ENCODE measurements at places on chromosomes 6 and 20.
A peak's percentile ranks its signal among the peaks of the same experiment; 100 is the strongest.

GRCh38 chr6:147000545-147001488 lies 203.4 kb upstream of the STXBP5 start:
- no peak for ATAC-seq

GRCh38 chr6:169592558-169592957 lies 109.3 kb downstream of the WDR27 start:
- ATAC-seq: no peak

- peak; percentile 48 for ATAC-seq
Observed at GRCh38 chr6:139743664-139744437, 369.4 kb upstream of the CITED2 start.

DNA sequence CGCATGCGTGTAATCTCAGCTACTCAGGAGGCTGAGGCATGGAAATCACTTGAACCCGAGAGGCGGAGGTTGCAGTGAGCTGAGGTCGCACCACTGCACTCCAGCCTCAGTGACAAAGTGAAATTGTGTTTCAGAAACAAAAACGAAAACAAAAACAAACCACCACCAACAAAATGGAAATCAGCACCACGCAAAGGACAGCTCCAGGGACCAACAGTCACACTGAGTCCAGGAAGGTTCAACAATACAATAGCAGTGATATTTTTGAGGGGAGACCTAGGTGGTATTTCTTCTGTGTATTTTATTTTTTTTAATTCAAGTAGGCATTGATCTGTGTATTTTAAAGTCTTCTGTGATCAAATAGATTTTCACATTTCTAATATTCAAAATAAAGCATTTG lies 9.8 kb downstream of the HLA-F start:
- ATAC-seq: no peak

DNA sequence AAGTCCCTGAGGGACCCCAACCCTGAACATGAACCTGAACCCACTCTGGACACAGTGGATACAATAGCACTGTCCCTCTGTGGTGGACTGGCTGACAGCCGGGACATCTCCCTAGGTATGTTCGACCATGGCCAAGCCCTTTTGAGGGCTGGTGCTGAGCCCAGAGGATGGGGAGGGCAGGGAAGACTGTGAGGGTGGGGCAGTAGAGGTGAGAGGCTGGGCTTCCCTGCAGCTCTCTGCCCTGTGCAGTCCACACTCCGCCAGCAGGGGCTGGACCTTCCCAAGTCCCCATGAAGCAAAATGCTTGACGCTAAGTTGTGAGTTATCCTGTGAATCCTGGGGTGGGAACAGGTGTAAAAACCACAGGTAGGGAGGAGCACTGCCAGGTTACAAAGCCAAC lies 11.5 kb downstream of the LPIN3 start:
- no peak for ATAC-seq

- no peak for ATAC-seq
Observed at GRCh38 chr20:51244466-51244865, 221.6 kb upstream of the KCNG1 start.

GRCh38 chr20:50634191-50634590 lies 57.2 kb downstream of the RIPOR3 start:
- ATAC-seq: no peak

DNA sequence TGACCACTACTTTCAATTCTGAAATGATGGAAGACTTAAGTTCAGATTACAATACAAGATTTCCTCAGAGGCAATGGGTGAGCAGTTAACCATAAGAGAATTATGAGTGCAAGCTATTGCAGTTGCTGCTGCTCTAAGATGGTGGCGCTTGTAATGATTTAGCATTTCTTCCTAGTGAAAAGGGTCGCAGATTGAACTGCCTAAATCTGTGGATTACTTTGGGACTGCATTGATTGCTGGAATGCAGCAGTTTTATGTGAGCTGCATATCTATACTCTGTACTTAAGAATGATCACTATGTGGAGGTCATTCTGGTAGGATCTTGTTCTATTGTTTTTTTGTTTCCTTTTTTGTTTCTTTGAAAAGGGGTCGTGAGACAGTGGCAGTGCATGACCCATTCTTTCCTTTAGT lies 5.3 kb downstream of the SCAF8 start:
- ATAC-seq: no peak

- no peak for ATAC-seq
Observed at GRCh38 chr6:8245726-8246125, 143.4 kb upstream of the EEF1E1 start.

GRCh38 chr20:853406-853996 lies 20.0 kb downstream of the FAM110A start:
- ATAC-seq: no peak

DNA sequence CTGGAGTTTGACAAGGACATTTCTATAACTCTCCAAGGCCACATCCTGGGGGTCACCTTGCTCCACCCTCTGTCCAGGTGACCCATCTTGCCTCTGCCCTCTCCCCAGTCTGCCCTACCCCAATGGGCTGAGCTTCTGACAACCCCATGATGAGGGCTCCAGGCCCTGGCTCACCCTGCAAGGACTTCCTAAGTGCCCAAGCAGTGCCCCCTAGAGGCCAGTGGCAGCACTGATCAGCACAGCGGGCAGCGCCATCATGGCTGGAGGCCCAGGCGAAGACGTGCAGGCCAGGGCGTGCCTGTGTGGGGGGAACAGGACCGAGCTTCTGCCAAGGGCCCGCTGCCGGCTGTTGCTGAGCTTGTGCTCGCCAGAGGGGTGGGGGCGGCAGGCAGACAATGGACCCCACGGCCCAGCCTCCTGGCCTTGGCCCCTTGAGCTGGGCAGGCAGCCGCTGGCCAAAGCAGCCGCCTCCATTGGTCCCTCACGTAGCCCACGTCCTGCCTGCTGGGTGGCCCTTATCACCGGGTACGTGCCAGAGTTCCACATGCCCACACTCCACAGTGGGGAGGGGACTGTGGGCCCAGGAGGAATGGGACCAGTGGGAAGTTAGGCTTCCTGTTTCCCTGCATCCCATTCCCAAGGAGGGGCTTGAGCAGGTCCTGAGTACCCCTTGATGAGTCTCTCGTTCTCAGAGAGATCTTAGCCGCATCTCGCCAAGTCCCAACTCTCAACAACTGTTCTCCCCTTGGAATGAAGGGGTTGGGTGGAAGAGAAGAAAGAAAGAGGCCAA lies 64.3 kb downstream of the MRPL14 start:
- no peak for ATAC-seq

DNA sequence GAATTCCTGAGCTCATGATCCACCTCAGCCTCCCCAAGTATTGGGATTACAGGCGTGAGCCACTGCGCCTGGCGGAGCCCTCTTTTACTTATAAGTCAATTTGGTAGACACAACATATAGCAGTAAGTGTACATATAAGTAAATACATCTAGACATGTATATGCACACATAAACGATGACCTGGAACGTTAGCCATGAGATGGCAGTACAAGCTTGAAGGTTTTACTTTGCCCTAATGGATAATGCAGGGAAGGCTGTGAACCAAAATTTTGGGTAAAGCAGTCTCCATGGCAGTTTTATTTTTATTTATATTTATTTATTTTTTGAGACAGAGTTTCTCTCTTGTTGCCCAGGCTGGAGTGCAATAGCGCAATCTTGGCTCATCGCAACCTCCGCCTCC lies 2.4 kb upstream of the GNMT start:
- ATAC-seq: no peak

DNA sequence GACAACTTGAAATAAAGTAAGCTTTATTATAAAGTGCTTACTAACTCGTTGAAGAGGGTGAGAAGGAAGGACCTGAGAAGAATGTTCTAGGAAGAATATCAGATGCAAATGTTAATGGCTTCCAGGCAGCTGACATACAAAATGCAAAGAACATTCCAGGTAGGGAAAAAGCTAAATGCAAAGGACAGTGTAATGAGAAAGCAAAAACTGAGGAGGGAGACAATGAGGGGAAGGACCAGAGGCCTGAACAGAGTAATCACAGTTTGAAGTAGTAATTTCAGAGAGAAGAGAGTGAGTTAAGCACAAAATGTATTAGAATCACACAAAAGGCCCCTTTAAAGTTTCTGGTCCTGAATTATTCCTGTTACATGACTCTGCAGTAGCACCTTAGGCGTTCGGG lies 81.3 kb downstream of the HMGCLL1 start:
- ATAC-seq: no peak

- ATAC-seq: no peak
Observed at GRCh38 chr20:4633780-4634179, 87.9 kb upstream of the PRND start.

GRCh38 chr6:56517155-56517745 lies 125.4 kb downstream of the DST start:
- peak; percentile 72 for ATAC-seq

DNA sequence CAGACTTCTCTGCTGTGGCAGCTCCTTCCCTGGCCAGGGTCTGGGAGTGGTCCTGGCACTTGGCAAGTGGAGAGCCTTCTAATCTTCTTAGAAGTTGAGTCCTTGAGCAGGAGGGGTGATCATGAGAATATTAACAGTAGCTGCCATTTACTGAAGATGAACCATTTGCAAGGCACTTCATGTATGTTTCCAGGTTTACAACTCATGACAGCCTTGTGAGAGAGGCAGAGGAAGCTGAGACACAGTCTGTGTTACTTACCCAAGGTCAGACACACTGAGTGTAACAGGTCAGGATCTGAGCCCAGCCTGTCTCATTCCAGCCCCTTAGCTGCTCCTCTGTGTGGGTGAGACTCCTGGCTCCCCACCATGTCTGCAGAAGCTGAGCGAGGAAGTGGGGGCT lies 45.5 kb upstream of the SRF start:
- no peak for ATAC-seq

- peak; percentile 36 for ATAC-seq
Observed at GRCh38 chr6:6885521-6886170, 222.1 kb upstream of the RREB1 start.

GRCh38 chr6:149031859-149032598 lies 285.2 kb downstream of the UST start:
- ATAC-seq: no peak

DNA sequence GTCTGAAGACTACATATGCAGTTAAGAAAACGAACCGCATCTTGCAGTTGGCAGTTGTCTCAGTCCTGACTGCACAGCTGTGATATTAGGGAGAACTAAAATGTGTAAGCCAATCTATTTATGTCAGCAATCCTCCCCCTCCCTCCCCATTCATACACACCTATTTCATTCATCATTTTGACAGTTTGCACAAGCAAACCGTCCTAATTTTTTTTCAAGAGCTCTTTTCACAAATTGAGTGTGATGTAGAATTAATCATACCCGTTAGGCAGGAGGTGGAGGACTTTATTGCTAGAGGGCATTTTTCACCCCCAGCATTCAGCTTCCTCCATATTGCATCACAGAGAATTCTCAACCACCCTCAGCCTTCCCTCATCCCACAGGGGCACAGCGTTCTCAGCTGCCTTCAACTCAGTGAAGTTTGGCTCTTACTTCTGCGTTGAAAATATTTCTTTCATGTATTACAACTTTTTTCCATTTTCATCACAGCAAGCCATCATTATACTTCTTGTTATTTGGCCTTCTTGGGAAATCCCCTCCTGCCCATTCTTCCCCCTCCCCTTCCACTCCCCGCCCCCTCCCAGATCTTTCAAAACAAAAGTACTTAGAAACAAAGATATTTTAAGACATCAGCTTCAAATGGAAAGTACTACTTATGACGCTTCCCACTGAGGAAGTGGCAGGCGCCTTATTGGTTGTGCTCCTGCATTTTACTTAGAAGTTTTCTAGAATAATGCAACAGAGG lies 37.5 kb downstream of the NOX3 start:
- ATAC-seq: peak; percentile 60

- ATAC-seq: no peak
Observed at GRCh38 chr6:108806665-108807064, 41.6 kb upstream of the ARMC2 start.

GRCh38 chr6:113629975-113630737 lies 227.0 kb upstream of the MARCKS start:
- ATAC-seq: no peak

- ATAC-seq: no peak
Observed at GRCh38 chr6:106102967-106103727, 17.0 kb downstream of the PRDM1 start.

DNA sequence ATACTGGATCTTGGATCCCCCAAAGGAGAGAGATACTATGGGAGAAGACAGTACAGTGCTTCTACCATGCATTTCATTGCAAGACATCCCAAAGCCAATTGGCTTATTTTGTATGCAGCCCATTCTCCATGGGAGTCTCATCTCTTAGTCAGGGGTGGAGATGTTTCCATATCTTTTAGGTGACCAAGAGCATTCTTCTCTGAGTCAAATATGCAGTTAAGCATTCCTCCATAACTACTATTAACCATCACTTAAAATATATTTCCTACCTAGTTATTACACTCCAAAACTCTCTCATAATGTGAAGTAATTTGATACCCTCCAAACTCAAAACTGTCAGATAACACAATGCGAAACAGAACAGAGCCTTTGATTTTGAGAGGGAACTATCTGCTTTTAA lies 542.6 kb downstream of the HDGFL1 start:
- ATAC-seq: no peak

DNA sequence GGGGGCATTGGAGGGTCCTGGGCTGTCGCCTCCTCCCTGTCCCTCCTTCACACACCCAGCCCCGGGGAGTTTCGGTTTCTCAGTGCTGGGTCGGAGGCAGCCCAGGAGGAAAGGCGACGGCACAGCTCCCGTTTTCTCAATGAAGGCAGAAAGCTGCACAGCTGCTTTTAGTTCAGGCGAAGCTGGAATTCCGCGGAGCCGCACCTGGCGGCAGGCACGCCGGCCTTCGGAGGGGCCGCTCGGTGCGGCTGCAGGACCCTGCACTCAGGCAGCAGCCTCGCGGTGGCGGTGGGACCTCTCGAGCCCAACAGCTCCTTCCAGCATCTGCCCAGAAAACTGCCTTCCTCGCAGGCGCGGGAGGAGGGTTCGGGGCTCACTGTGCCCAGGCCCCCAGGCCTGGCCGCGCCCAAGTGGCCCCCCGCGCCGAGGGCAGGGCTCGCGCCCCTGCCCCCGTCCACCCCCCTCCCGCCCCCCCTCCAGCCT lies 4.6 kb downstream of the FOXQ1 start:
- ATAC-seq: no peak

DNA sequence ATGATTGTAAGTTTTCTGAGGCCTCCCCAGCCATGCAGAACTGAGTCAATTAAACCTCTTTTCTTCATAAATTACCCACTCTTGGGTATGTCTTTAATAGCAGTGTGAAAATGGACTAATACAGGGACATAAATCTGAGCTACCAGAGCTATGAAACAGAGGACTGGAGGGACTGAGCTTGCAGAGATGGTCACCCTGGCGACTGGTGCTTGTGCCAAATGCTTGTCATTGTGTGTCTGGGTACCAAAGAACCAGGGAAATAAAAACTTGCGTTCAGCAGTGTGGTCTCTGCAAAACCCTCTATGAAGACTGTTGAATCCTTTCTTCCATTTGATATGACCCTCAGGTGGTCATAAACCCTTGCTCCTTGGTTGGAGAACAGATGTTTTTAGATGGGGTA lies 105.1 kb upstream of the PRL start:
- no peak for ATAC-seq

DNA sequence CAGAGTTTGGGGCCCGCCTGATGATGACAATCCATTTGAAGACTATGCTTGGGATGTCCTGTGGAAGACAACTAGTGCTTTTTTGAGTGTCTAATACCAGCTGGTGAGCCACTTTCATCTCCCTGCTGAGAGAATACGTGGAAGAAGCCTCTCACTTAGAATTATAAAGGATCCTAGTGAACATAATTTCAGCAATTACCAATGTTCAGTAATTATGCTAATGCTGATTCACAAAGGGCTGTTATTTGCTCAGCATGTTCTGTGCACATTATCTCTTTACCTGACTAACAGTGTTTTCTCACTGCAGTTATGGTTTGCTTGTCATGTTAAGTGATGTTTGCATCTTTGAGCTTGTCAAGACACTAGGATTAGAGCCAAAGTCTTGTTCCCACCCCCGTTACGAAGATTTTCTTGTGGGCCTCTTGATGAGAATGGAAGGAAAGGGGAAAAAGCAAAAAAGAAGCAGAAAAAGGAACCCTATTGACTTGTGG lies 282.1 kb upstream of the CHD6 start:
- no peak for ATAC-seq
